ENCODE measurements at places on chromosomes 6 and 20.
A peak's percentile ranks its signal among the peaks of the same experiment; 100 is the strongest.

- DNase-seq: no peak
Observed at GRCh38 chr6:160207618-160208017, 51.0 kb downstream of the SLC22A2 start.

- DNase-seq: no peak
Observed at GRCh38 chr6:163883984-163884383, 469.5 kb downstream of the QKI start.

DNA sequence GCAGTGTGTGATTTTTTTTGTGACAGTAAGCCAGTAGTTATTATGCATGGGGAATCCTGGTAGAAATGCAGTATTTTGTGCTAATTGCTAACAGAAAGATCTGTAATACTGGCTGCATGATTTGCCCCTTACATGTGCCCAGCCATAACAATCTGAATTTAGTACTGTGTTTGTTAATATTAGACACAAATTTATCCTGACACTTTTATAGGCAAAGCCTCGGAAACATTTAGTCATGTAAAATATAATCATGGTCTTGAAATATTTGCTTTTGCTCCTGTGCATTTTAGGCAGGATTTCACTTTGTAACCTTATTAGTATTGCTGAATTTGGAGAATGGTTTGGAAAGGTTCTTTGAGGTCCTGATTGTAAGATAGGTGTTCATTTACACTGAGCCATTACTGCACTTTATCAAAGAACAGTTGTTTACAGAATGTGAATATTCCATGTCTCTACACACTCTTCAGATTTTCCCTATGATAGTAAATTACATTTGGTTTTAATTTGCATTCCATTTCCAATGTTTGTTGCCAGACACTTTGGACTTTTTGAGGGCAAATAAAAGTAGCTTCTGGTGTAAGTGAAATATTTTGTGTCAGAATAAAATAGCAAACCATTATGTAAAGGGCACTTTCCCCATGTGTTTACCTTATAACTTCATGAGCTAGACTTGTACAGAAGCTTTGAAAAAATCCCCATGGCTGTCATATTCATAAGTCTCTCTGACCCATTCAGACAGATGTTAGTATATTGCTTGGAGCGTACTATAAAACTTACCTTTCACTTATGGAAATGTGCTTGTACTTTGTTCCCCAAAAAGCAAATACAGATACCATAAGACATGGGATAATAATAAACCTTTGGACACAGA lies 349.9 kb downstream of the ARHGAP18 start:
- no peak for DNase-seq

DNA sequence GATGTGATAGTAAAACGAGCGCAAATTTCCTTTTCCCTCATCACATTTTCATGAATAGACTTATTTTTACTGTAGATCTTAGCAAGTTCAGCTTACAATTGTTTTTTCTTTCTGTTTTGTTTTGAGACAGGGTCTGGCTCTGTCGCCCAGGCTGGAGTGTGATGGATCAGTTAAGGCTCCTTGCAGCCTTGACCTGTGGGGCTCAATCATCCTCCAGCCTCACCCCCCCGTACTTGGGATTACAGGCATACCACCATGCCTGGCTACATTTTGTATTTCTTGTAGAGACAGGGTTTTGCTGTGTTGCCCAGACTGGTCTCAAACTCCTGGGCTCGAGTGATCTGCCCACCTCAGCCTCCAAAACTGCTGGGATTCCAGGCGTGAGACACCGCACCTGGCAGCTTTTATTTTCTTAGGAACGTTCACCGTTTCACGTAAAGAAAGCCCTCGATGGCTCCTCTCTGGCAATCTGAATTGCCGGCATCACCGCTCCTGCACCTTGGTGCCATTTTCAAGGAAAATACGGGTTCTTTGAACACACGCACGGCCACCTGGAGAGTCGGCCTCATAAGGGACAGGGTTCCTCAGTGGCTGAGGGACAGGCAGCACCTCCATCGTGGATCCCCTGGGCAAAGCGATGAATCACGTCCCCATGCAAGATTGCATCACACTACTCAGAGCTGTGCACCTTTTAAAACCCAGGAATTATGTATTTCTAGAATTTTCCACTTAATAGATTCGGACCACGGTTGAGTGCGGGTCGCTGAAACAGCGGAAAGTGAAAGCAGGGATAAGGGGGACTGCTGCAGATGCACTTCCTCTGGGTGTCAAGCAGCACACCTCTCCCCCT lies 78.7 kb downstream of the IRF4 start:
- DNase-seq: no peak

- DNase-seq: no peak
Observed at GRCh38 chr20:62392621-62393334, 5.9 kb downstream of the RPS21 start.

DNA sequence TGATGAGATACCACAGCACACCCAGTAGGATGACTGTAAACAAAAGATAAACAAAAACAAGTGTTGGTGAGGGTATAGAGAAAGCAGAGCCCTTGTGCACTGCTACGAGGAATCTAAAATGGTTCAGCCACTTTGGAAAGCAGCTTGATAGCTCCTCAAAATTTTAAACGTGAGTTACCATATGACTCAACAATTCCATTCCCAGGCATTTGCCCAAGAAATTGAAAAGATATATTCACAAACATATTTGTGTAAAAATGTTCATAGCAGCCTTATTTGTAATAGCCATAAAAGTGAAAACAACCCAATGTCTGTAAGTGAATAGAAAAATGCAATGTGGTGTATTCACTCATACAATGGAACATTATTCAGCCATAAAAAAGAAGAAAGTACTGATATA lies 141.0 kb upstream of the BTBD3 start:
- no peak for DNase-seq

GRCh38 chr6:143329323-143329722 lies 121.2 kb downstream of the ADAT2 start:
- DNase-seq: no peak

DNA sequence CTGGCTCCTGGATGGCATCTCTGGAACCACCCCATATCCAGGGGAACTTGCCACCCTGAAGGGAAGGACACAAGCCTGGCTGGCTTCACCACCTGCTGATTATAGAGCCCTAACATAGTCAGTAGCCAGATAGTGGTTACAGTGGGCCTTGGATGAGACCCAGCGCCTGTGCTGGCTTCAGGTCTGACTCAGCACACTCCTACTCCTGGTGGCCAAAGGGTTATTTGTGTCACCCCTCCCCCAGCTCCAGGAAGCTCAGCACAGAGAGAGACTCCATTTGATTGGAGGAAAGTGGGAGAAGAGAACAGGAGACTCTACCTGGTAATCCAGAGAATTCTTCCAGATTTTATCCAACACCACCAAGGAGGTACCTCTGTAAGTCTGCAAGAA lies 12.8 kb downstream of the SNX14 start:
- no peak for DNase-seq

DNA sequence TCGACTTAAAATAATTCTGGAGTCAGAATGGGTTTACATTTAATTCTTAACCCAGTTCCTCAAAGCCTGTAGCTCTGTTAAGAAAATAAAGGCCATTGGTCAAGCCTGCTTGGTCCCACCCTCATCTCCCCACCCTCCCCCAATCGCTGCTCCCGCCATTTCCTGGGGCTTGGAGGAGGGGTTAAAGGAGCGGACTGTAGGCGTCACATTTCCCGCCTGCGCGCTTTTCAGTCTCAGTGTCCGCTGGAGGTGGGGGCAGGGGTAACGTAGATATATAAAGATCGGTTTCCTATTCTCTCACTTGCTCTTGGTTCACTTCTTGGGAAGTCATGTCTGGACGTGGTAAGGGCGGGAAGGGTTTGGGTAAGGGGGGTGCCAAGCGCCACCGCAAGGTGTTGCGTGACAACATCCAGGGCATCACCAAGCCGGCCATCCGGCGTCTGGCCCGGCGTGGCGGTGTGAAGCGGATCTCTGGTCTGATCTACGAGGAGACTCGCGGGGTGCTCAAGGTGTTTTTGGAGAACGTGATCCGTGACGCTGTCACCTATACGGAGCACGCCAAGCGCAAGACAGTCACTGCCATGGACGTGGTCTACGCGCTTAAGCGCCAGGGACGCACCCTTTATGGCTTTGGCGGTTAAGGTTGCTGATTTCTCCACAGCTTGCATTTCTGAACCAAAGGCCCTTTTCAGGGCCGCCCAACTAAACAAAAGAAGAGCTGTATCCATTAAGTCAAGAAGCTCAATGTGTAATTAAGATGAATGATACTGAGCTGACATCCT lies 58.9 kb downstream of the TRIM38 start:
- DNase-seq: peak; percentile 97

DNA sequence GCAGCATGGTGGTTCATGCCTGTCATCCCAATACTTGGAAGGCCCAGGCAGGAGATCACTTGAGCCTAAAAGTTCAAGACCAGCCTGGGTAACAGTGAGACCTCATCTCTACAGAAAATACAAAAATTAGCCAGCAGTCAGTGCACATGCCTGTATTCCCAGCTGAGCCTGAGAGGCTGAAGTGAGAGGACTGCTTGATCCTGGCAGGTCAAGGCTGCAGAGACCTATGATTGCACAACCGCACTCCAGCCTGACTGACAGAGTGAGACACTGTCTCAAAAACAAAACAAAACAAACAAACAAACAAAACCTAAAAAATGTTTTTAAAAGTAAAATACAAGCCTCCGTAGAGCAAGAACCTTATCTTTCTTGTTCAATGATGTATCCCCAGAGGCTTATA lies 6.0 kb downstream of the CEP85L start:
- no peak for DNase-seq

GRCh38 chr6:22149501-22150367 lies 147.1 kb downstream of the PRL start:
- no peak for DNase-seq

GRCh38 chr6:158519300-158519699 lies 40.6 kb upstream of the TMEM181 start:
- no peak for DNase-seq

- DNase-seq: no peak
Observed at GRCh38 chr6:4678506-4679300, 97.5 kb upstream of the CDYL start.

DNA sequence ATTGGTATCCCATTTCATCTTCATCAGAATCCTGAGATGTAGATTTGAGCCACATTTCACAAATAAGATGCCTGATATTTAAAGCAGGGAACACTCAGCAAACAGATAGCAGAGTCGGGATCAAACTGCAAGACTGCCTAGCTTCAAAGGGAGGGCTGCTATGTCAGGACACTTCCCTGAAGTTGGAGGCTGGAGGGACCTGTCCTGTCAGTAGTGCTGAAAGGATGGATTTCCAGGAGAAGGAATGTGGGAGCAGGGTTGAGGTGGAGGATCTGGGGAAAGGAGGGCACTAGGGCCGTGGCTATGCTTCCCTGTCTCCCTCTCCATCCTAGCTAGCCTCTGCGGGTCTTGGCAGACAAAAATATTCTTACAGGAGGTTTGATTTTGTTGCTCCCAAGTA lies 32.2 kb downstream of the COX4I2 start:
- DNase-seq: no peak

- DNase-seq: no peak
Observed at GRCh38 chr6:87465051-87465450, 7.7 kb upstream of the SLC35A1 start.
